Sigmoid colon (tissue), 7 donors: ENCODE measurements at places on chromosomes 2 and 18.

DNA sequence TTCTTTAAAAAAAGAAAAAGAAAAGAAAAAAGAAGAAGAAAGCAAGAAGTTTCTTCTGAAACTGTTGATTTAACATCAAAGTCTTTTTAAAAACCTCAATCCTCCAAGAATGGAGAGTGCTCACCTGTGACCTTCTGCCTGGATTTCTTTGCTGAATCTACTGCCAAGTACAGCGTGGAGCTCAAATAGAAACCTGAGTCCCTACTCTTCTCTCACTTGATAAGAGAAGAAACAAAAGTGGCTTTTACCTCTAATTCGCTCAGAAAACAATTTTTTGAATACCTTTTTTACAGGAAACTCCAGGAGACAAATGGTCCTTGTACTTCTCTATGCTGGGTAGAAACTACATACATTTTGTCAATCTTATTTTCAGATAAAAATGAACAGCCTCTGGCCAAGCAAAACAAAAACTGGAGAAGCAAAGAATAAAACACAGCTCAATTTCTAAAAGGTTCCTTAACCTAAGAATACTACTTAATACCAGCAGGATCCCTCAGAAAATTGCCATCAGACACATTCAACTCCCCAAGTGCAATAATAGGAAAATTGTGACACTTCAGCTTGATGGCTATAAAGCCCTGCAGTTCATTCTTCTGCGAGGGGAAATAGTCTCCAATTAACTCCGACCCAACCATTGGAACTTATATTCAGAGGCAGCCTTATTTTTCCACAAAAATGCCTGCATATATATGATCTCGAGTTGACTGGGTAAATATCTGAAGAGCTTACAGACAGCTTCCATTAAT, 85.8 kb downstream of the GRB14 start:
- no peak for DNase-seq

DNA sequence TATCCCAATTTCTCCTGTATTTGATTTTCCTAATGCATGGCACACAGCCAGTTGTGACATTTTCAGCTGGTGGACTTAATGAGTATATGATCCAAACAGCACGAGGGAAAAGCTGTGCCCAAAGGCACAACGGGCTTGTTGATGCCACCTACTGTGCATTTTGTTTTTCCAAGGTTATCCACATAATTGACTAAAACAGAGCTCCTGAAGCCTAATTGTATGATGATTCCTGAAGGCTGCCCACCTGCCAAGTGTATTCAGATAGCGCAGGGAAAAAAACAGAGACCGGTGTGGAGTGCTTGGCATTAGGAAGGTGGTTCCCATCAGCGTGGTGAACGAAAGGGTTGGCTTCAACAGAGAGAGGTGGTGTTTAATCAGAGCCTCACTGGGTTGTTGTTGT, 14.9 kb downstream of the RBMS1 start:
- DNase-seq = no peak

GRCh38 chr2:57793310-57793709, 253.3 kb upstream of the VRK2 start:
- DNase-seq = no peak

DNA sequence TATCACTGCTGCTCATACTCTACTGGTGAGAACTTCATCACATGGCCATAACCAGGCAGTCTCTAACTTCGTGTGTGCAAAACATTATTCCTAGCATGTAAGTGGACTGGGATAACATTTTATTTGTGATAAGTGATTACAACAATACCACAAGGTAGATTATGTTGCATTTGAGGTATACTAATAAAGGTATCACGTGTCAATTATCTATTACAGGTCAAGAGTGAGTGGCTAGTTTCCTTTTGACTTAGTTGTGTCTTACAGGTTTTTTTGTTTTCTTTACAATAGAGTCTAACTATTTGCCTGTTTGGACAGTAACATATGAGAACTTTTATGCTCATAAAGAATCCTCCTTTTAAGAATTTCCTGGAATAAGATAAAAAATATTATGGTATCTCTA, 67.2 kb upstream of the DSC1 start:
- DNase-seq = no peak

DNA sequence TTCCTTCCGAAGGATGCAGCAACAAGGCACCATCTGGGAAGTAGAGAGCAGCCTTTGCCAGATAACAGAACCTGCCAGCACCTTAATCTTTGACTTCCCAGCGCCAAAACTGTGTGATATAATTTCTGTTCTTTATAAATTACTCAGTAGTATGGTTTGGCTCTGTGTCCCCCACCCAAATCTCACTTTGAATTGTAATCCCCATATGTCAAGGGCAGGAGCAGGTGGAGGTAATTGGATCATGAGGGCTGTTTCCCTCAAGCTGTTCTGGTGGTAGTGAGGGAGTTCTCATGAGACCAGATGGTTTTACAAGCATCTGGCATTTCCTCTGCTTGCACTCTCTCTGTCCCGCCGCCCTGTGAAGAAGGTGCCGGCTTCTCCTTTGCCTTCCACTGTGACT, 899.9 kb downstream of the TRIB2 start:
- DNase-seq = no peak

GRCh38 chr2:32792416-32792815, 154.3 kb upstream of the LTBP1 start:
- no peak for DNase-seq

GRCh38 chr2:18605115-18605514, 15.7 kb upstream of the NT5C1B start:
- DNase-seq = no peak

- no peak for DNase-seq
Observed at GRCh38 chr2:199833525-199833924, 17.5 kb downstream of the FTCDNL1 start.

- DNase-seq = no peak
Observed at GRCh38 chr2:191565647-191566198, 112.2 kb upstream of the NABP1 start.

- DNase-seq = peak; percentile 75
Observed at GRCh38 chr2:9950521-9951271, 797 bp upstream of the GRHL1 start.

DNA sequence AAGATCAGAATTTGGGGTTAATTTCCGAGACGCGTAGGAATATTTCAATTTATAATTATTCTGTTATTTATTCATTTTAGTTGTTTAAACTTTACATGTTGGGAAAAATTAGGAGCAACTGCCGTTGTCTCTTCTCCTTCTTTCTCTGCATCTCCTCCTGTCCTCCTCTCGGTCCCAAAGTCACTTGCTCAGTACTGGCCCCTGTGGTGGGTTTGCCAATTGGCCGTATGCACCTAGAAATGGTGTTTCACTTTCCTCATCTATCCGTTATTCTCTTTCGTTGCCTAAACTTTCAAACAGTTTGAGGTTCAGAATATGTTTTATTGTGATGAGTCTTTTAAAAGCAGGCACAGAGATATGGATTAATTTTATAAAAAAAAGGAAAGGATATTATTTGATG, 517.9 kb downstream of the PLCL1 start:
- DNase-seq = no peak

DNA sequence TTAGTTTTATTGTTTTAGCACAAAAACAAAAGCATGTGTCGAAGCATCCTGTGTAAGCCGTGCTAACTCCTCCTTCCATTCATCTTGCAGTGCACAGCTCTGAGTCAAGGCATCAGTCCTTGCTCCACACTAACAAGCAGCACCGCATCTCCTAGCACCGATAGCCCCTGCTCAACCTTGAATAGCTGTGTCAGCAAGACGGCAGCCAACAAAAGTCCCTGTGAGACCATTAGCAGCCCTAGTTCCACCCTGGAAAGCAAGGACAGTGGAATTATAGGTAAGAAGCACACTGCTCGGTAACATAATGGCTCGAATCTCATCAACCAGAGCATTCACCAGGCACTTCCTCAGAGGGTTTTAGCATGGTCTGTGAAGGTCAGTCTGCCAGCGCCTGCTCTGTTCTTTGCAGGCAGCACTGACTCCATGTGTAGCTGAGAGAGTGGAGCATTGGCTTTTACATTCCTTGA, 136.2 kb downstream of the WDSUB1 start:
- no peak for DNase-seq

- DNase-seq = no peak
Observed at GRCh38 chr2:231452799-231453508, 11.3 kb downstream of the NCL start.

GRCh38 chr2:74532222-74532621, 2.5 kb downstream of the HTRA2 start:
- no peak for DNase-seq

- DNase-seq = no peak
Observed at GRCh38 chr2:237337586-237337985, 76.4 kb downstream of the COL6A3 start.
